ENCODE measurements at places on chromosomes 1 and 21.

DNA sequence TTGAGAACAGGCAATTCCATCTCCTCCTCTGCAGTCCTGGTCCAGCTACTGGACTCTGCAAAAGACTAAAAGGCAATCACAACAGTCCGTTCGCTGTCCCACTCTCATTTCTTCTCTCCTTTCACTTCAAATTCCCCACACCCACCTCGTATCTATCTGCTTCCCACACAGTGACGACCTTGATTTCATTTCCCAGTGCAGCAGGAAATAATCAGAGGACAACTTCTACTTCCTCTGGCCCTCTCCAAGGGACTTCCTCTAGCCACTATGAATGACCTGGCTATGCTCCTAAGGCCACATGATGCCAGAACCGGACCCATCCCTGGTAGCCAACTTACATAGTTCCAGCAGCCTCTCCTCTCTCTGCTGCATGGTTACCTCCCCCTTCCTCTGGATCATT, 8.0 kb downstream of the NOL9 start:
- DNase-seq = no peak

DNA sequence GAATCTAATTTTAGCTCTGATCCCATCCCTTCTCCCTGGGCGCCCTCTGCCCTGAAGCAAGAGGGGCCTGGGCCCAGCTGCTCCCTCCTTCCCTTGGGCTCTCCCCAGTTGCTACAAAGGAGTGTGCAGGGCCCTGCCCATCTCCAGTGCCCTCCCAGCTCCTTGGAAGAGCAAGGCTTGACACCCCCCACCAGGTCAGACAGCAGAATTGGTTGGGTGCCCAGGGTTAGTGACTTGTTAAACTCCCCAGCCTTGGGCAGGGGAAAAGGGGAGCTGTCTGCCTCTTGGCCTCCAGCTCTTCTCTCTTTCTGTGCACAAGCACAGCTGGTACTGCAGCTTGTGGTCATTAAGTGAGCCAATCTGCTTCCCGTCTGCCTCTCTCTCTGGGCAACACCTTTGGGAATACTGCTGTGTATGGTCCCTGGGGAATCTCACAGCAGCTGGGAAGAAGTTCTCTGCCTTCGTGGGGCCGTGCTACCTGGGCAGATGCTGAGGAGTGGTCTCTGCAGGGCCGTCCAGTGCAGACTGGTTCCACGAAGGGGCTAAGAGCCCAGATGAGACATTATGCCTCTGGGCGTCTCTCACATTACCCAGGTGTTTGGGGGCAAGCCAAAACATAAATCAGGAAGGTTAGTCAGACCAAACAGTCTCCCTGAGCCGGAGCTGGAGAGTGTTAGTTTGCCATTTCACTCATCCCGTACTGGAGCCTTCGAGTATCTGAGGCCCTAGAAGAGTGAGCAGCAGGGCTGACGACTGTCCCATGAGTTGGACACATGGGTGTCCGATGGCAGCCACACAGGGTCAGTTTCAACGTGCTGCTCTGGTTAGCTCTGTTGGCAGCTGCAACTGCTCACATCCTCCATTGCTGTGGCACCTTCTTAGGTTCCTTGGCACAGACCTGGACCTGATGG, 37.3 kb downstream of the TMEM53 start:
- DNase-seq = no peak

DNA sequence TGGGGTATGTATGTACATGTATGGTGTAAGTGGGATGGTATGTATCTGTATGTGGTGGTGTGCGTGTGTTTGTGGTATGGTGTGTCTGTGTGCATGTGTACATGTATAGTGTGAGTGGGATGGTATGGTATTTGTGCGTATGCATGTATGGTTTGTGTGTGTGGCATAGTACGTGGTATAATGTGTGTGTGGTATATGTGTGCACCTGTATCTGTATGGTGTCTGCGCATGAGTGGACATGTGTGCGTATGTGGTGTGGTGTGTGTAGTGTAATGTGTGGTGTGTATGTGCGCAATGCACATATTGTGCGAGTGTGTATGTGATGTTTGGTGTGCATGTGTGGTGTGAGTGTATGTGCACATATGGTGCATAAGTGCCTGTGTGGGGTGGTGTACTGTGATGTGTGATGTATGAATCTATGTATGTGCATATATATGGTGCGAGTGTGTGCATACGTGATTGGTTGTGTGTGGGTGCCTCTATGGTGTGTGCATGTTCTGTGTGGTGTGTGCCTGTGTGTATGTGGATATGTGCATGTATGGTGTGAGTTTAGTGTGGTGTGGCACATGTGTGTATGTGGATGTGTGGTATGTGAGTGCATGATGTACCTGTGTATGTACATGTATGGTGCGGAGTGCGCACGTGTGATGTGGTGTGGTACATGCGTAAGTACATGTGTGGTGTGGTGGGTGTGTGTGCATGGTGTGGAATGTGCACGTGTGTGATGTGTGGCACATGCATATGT, 38.8 kb downstream of the WDR4 start:
- DNase-seq = peak; percentile 41

DNA sequence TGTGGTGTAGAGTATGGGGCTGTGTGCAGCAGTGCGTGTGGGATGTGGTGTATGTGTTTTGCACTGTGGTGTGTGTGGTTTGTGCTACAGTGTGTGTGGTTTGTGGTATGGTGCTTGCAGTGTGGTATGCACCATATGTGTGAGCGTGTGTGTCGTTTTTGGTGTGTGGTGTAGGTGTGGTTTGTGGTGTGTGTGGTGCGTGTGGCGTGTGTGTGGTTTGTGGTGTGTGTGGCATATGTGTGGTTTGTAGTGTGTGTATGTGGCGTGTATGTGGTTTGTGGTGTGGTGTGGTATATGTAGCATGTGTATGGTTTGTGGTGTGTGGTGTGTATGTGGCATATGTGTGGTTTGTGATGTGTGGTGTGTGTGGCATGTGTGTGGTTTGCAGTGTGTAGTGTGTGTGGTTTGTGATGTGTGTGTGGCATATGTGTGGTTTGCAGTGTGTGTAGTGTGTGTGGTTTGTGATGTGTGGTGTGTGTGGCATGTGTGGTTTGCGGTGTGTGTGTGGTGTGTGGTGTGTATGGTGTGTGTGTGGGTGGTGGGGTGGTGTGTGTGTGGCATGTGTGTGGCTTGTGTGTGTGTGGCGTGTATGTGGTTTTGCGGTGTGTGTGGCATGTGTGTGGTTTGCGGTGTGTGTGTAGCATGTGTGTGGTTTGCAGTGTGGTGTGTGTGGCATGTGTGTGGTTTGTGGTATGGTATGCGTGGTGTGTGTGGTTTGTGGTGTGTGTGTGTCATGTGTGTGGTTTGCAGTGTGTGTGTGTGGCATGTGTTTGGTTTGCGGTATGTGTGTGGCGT, 53.5 kb upstream of the TRAPPC10 start:
- no peak for DNase-seq

GRCh38 chr1:237186675-237187074, 144.7 kb downstream of the RYR2 start:
- no peak for DNase-seq

DNA sequence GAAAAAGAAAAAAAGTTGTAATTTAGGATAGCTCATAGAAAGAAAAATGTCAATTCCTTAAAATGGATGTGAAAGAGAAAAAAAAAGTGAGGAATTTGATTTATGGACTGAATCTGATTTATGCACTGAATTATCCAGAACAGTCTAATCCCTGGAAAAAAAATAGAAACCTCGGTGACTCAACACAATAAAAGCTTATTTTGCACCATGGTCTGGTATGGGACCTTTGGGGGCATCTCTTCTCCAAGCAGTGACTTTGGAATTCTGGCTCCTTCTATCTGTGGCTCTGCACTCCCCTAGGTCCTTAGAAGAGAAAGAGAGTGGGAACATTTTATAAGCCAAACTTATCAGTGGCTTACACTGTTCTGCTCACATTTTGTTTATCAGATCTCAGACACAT, 471.7 kb upstream of the B3GALT2 start:
- no peak for DNase-seq

DNA sequence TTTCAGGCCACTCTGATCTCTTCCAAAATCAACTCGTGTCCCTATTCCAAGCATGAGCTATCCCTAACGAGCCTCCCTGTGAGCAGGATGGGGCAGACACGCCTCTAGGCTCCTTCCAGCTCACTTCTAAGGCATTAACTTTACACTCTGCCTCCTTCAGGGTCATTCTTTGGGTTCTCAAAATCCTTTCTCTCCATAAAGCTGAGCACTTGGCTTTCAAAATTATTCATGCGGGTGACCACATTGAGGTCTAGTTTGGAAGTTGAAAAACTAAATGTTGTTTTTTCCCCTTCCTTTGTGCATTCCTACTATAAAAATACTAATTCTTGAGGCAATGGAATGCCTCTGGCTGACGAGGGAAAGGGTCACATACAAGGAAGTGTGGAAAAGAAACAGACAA, 33.5 kb upstream of the BMP8B start:
- DNase-seq = no peak
